NCI-H1436 (cell line): ENCODE measurements at places on chromosomes 6 and 20.

DNA sequence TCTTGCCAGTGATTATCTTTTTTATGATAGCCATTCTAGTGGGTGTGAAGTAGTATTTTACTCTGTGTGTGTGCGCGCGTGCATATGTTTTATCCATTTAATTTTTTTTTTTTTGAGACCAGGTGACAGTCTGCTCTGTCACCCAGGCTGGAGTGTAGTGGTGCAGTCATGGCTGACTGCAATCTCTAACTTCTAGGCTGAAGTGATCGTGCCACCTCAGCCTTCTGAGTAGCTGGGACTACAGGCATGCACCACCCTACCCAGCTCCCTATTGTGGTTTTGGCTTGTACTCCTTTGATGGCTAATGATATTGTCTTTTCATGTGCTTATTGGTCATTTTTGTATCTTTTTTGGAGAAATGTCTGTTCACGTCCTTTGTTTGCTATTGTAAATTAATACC, 33.3 kb downstream of the ITCH start:
- DNase-seq = no peak

- DNase-seq = peak; percentile 1
Measured at GRCh38 chr6:83193747-83194566, 800 bp downstream of the RWDD2A start.

GRCh38 chr6:8065519-8065911, 1.3 kb upstream of the BLOC1S5 start:
- no peak for DNase-seq

DNA sequence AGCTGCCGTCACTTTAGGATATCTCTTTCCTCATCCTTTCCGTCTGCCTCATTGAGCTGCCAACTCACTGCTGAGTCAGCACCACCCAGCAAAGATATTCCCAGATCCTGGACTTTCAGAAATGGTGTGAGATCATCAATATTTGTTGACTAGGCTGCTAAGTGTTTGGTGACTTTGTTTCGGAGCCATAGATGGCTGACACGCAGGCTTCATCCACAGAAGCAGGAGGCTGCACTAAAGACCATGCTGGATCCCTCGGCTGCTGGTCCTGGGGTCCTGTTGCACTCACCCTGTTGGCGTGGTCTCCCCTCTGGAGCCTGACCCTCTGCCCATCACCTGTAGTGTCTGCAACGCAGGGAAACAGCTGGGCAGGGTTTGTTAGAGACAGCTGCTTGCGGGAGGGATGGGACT, 96.5 kb downstream of the ERMARD start:
- DNase-seq = no peak

DNA sequence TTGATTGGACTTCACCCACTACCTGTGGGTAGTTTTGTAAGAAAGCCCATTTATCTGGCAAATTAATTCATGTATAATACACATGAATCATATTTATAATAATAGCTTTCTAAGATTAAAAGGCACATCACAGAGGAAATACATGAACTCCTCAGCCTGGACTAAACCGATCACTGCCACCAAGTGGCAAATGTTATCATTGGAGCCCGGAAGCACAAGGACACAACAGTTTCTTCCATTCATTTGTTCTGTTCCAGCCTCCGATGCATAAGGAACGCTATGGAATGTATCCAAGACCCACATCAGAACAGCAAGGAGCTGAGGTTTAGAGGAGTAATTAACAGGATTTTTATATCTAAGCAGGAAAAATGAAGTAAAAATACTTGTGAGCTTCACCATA, 13.9 kb upstream of the IPCEF1 start:
- no peak for DNase-seq

DNA sequence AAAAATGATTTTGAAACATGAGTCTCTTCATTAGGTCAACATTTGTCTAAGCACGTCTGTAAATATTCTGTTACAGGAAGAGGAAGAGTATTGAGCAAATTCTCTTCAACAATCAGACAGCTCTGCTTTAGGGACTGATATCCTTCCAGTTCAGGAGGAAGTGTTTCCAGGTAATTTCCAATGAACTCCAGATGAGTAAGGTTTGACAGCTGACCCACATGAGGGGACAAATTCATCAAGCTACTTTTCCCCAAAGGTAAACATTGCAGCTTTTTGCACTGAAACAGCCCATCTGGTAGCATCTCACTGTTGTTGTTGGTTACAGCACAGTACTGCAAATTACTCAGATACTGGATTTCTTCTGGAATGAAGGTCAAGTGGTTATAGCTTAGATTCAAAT, 18.1 kb downstream of the ENPP1 start:
- DNase-seq = no peak

- no peak for DNase-seq
Measured at GRCh38 chr20:59008715-59009336, 1.8 kb upstream of the CTSZ start.

DNA sequence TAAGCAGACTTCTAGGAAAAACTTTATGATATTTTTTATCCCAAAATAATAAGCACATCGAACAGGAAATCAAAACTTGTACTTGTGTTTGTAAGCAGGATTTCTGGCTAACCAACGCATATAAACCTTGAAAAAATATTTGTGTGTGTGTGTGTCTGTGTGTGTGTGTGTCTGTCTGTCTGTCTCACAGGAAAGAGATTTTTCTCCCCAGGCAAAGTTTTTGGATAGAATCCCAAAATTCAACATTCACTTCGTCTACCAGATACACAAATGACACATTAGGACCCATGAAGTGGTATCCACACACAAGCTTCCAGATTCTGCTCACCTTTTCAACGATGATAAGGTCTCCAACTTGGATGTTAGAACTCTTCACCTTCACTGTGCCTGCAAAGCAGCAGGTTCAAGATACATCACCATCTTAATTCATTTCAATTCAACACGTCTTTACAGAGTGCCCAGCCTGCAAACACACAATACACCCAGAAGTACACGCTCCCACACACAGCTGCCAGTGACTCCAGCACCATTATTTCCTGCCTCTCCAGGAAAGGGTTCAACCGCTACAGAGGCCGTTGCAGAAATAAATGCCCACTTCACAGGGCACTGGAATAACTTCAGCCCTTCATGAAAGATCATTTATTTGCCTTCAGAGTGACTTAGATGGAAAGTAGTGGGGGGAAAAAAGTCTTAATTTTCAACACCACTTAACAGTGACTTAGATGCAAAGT, 70.9 kb downstream of the ATP9A start:
- DNase-seq = no peak

DNA sequence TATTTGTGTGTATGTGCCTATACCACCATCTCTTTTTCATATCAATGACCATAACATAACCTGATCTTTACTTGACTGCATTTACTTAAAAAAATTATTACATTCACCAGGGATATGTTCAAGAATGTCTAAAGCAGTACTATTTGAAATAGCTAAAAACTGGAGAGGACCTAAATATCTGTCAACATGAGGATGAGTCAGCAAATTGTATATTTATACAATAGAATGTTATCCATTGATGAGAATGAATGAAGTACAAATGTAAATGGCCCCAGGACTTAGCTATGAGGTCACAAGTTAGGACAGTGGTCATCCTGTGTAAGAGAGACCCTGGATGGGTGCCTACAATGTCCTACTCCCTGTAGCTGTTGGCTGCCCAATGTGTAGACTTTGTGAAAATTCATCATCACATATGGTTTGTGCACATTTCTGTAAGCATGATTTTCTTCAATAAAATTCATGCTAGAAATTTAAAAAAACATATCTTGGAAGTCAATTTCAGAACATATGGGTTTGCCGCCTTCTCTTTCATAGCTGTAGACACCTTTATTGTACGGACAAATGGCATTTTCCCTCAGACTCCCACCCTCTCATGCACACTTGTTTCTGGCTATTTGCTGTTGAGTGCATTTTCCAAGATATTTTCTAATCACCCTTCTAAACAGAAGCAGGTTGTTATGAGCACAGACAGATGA, 202.4 kb downstream of the CDH26 start:
- DNase-seq = no peak

GRCh38 chr6:13708736-13709135, 2.9 kb downstream of the RANBP9 start:
- no peak for DNase-seq

DNA sequence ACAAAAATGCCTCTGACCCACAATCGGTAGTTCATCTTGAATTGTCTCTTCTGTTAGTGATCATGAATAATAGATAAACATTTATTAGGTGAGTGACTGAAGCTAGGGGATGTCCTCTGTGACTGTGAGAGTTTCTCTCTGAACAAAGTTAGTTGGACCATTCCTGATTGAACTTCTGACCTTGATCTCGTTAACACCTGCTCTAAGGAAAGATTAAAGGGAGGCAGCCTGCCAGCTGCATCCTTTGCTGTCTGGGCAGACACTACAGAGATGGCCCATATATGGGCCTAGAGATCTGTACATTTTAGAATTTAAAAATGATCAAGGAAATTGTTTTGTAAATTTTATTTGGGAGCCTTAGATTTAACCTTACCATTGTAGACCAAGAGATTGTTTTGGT, 27.3 kb downstream of the MAPK14 start:
- DNase-seq = no peak

GRCh38 chr6:42043787-42044475, 6.4 kb upstream of the TAF8 start:
- peak; percentile 81 for DNase-seq

DNA sequence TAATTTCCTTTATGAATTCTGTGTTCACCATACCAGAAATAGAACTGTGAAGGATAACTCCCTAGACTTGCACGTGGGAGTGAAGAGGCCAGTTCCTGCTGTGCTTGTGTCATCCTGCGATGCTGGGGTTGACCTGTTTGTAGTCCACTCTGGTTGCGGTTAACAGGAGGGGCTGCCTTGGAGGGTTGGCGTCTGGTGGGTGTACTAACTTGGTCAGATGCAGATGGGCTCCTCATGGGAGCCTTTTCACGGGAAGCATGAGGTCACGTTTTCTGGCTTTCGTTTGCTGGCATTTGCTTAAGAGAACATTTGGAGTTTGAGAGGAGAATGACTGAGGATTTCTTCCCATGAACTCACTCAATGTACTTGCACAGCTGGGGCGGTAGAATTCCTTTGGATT, 41.2 kb downstream of the IGF2R start:
- DNase-seq = no peak

DNA sequence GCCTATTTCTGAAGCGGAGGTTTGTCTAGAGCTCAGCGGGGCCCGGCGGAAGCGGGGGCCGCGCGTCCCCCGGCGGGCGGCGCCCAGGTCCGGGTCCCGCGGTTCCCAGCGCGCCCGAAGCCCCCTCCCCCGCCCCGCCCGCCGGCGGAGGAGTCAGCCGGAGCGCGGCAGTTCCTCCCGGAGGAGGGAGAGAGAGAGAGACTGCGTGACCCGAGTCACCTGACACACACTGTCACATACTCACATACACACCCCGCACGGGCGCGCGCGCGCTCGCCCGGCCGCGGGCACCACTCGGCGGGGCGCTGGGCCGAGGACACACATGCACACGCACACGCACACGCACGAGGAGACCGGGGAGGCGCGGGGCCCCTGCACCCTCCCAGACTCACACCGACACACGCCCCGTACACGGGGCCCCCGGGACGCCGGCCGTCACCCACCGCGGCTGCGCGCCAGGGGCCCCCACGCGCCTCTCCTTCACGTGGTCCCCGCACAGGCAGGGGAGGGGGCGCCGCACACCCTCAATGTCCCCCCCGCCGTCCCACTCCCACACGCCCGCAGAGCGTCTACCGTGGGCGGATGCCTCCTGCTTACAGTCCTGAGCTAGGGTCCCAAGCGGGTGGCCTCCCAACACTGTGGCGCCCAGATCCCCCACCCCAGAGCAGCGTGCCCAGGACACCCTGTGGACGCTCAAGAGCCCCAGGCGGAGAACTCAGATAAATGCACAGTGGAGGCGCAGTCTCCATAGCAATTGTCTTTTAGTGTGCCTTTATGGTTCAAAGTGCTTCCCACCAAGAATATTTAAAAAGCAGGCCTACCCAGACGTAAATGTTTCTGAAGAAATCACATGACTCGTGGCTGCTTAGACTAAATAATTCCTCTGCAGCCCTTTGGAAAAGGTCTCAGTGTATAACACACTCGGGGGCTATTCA, at the start of gene RRAGD:
RRAGD (minus strand) TSS at position 203 of the 935 bp plus-strand sequence. CDS start 280 bp downstream, outside the sequence.
- DNase-seq = peak; percentile 73

DNA sequence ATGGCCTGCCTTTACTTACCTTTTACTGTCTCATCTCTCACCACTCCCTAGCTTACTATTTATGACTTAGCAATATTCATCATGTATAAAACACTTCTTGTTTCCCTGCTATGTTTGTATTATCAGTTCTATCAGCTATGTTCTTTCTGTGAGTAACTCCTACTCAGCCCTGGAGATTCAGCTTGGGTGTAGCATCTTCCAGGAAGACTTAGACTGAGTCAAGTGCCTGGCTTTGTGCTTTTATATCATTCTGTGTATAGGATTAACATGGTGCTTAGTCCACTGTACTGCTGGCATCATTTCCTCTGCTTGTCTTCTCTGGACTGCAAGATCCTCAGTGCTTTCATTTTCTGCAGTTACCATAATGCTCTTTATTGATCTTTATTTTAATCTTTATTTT, 257.8 kb downstream of the BTBD3 start:
- DNase-seq = no peak

DNA sequence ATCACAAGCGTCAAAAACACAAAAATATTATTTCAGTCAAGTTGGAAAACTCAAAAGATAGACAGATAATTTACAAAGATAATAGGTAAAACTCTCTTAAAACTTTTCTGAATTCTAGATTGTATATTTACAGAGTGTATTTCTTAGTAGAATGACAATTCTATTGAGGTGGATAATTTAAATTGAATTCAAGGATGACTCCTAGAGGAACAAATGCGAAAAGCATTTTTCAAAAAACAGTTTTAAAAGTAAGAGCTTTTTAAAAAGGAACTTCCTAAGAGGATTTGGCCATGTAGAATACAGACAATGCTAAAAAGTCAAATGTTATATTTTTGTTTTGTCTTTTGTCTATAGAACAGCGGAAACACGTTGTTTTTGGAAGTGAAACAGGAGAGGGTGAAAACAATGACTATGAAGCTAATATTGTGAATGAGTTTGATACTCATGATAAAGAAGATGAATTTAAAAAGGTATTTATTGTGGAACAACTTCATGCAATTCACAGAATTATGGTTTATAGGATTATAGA, 90.1 kb downstream of the DNAH8 start:
- no peak for DNase-seq

- DNase-seq = no peak
Measured at GRCh38 chr6:132344811-132345210, 56.5 kb downstream of the MOXD1 start.

DNA sequence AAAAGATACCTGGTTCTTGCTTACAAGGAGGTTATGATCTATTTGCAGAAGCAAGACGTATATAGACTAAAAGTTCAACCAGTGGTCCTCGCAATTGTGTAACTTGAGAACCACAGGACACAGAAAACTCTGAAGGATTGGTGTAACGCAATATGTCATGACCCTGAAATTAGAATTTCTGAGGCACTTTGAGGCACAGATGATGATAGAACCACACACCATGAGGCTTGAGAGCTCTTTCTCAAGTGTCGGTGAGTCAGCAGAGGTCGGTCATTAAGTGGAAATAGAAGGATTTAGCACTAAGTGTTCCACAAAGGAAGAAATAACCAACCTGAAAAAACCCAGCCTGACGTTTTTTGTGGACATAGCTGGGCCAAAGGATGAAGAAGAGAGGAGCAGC, 15.3 kb upstream of the CCN2 start:
- no peak for DNase-seq

DNA sequence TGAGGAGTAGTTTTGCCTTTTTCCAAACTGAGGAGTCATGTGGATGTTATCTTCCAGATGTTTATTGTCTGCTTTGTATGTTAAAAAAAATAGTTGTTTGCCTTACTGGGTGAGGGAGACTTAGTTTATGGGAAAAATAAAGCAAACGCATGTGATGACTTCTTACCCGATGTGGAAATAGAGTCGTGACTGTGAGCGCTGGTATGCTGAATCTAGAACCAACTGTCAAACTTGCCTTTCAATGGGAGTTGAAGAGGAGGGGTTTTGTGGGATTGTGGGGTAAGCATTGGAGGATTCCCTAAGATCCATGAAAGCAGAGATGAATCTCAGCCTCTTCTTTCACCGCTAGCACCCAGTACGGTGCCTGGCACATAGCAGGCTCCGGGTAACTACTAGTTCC, 5.3 kb downstream of the DCBLD1 start:
- no peak for DNase-seq
